ENCODE measurements at places on chromosomes 16 and 17. TPM values are rescaled to one million over a fixed set of nuclear protein-coding genes. Genes with fewer than 3 reads are reported as not detected.

The CCL13 gene
- polyA plus RNA-seq = 6.8 TPM

The EIF3CL gene
- 54.1 TPM for polyA plus RNA-seq

The CACNA1G gene
- 2.9 TPM for polyA plus RNA-seq

The ZNF469 gene
- 0.06 TPM for polyA plus RNA-seq

The NPIPA8 gene
- 8.8 TPM for polyA plus RNA-seq

The TMEM98 gene
- polyA plus RNA-seq = 27.8 TPM

The GNAO1 gene
- polyA plus RNA-seq = 5.4 TPM

The NDE1 gene
- polyA plus RNA-seq = 3.9 TPM

The KRT27 gene
- polyA plus RNA-seq = 2.9 TPM

The RCVRN gene
- polyA plus RNA-seq = 0.56 TPM

The CCL7 gene
- 0.16 TPM for polyA plus RNA-seq

The MYO18A gene
- 18.6 TPM for polyA plus RNA-seq

The CDH1 gene
- polyA plus RNA-seq = 4.6 TPM

The WNK4 gene
- polyA plus RNA-seq = 0.54 TPM

The C16orf92 gene
- polyA plus RNA-seq = not detected

The HASPIN gene
- 0.22 TPM for polyA plus RNA-seq

The RASL10B gene
- 21.1 TPM for polyA plus RNA-seq

The NPIPB2 gene
- 3.1 TPM for polyA plus RNA-seq

The CASKIN2 gene
- polyA plus RNA-seq = 39.6 TPM

The HAS3 gene
- 1.1 TPM for polyA plus RNA-seq

The SNX20 gene
- polyA plus RNA-seq = 0.35 TPM

The PYY gene
- polyA plus RNA-seq = not detected

The CLEC18B gene
- polyA plus RNA-seq = 0.15 TPM

The TMEM94 gene
- 63.5 TPM for polyA plus RNA-seq

The SLC5A10 gene
- 0.03 TPM for polyA plus RNA-seq

The SOX15 gene
- 2.7 TPM for polyA plus RNA-seq

The FBXW10B gene
- 2.2 TPM for polyA plus RNA-seq

The ALOX15B gene
- polyA plus RNA-seq = 1.2 TPM

The SLC35G6 gene
- polyA plus RNA-seq = not detected

The SCNN1B gene
- polyA plus RNA-seq = 9.4 TPM

The KRTAP4-5 gene
- polyA plus RNA-seq = not detected

The MTSS2 gene
- polyA plus RNA-seq = 32.7 TPM

The KRT9 gene
- polyA plus RNA-seq = not detected
